Liver (tissue), 10 donors: ENCODE measurements at places on chromosomes 3 and 15. TPM values are rescaled to one million over a fixed set of nuclear protein-coding genes. Genes with fewer than 3 reads are reported as not detected.

The CCDC80 gene
- total RNA-seq, result 1.2 TPM

The SPSB4 gene
- total RNA-seq, result 1.9 TPM

The SLC7A14 gene
- under 0.01 TPM for total RNA-seq

The TM4SF4 gene
- total RNA-seq, result 230 TPM

The HRG gene
- total RNA-seq, result 139 TPM

DNA sequence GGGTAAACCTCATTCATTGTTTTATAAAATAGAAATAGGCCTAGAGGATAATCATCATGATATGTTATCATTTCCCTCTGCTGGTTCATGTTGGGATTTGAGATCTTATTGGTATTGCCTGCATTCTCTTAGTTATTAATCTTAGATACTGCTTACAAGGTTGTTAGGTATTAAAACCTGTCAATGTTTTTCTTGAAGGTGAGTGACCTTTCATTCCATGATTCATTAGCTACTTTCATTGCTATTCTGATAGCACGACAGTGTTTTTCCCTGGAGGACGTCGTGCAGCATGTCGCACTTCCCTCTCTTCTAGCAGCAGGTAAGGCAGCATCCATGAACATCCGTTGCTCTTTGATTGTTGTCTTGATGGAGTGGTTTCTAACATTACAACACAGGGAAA, 17.1 kb downstream of the P2RY12 start:
- no peak for DNase-seq

DNA sequence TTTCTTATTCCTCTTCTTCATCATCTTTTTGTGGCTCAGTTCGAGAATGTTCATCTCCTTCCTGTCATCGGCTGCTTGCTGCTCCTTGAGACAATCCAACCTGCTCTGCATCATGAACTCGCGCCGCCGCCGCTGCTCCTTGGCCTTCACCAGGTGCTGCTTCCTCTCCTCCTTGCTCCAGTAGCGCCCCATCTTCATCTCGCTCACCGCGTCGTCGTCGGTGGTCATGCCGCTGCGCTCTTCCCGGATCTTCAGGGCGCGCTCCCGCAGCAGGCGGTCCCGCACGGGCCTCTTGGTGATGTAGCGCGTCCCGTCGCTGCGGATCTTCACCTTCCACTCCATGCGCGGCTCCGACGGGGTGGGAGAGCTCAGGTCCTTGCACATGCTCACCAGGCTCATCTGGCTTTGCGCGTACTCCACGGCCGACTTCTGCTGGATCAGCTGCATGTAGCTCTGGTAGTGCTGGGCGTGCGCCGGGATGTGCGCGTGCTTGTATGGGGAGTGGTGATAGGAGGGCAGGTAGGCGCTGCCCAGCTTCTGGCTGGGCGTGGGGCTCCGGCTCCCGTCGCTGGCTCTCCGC, 241.2 kb downstream of the PDZRN3 start:
- DNase-seq, result no peak

DNA sequence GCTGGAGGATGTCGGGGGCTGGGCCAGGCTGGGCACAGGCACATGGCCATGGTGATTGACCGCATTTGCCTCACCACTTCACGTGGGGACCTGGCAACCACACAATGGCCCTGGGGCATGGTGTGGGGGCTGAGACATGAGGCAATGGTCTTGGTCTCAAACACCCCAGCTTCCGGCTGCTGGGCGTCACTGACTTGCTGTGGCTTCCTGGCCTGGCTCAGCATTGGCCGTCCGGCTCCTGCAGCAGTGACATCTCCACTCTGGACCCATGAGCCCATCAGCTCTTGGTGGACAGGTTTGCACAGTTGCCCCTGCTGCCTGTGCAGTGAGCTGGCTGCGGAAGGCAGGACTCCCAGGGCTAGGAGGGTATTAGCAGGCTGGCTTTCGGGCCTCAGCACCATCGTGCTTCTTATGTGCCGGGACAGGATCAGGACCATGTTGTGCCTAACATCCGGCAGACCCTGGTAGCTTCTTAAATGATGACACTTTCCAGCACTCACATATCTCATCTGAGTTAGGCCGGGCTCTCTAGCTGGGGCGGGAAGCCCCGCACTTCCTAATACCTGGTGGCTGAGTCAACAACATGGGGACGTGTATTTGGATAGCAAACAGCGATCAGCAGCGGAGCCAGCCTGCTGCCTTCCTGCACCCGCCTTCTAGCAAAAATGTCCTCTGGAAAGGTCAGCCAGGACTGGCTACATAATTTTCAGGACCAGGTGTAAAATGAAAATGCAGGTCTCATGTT, 34.1 kb downstream of the ZNF710 start:
- DNase-seq, result no peak

GRCh38 chr3:107630779-107631178, 108.0 kb downstream of the BBX start:
- no peak for DNase-seq

DNA sequence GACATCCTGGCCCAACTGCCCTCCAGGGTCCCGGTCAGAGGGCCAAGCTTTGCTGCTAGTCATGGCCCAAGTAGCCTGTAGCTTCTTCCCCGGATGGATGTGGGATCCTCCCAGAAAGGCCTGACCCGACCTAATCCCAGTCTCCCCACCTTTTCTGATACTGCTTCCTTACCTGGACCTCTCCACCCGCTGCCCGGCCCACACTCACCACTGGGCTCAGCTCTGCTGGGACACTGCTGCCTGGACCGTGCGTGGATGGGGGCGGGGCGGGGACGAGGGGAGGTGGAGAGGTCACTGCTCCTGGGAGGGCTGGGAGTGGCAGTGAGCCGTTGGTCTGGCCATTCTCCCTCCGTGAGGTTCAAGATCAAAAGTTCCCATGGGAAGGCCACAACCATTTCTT, 40.3 kb upstream of the FURIN start:
- DNase-seq, result no peak

- DNase-seq, result no peak
Observed at GRCh38 chr3:9135930-9136525, 113.4 kb downstream of the SRGAP3 start.

GRCh38 chr3:45688194-45688881, 858 bp upstream of the SACM1L start:
- DNase-seq, result peak; percentile 55

DNA sequence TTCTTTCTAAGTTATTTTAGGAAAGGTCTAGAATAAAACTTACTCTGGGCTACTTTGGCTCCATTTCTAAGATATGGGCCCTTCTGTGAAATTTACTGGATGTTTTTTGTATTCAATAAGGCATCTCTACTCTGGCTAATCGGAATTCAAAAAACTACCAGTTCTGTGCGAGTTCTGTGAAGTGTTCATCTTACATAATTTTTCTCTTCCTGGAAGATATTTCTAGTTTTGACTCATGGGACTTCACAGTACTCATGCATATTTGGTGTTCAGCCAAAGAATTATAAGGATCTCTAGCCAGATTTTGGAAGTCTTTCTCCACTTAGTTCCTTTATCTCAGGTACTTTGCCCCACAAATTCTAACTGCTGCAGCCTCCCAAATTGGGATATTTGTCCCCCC, 46.4 kb upstream of the MBNL1 start:
- DNase-seq, result no peak

GRCh38 chr3:151379083-151379734, 5.3 kb downstream of the P2RY12 start:
- DNase-seq, result no peak

DNA sequence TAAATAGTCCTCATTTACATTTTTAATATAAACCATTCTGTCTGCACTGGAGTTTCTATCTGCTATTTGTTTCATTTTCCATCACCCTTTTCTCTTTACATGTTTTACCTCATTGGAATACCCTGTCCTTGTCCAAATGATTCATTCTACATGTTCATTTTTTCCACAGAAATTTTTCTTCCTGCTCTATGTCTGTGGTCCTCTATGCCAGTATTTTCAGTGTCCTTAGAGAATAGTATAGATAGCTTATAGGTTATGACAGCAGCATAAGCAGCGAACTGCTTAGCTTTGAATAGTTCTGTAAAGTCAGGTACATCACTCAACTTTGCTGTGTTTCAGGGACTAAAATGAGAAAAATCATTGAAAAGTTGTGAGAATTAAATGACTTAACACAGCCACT, 742.3 kb upstream of the CBLB start:
- DNase-seq, result no peak

GRCh38 chr15:66043264-66043663, 174.0 kb downstream of the RAB11A start:
- no peak for DNase-seq
